CD14-positive monocyte (primary cell): ENCODE measurements at places on chromosomes 12 and 14.

DNA sequence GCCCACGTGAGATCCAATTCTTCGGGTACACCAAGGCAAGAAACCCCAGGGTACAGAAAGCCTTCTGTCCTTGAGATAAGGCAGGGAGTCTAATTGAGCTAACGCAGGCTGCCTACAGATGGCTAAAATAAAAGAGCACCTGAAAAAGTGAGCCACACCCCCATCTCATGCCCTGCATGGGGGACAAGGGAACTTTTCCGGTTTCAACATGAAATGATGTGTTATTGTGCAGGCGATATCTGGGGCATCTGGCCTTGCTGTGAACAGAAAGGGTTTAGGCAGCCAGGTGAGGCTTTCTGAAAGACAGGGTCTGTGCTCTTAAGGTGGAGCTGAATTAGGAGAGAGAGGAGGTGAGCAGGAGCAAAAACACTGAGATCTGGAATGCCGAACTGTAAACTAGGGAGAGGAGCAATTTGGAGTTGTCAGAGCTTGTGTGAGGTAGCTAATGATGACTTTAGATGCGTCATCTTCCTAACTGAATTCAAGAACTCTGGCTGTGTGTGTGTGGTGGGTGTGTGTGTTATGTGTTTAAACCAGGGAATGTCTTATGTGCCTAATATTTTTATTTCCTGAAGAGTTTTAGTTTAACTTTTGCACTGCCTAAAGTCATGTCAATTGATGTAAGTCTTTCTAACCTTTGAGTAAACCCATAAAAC lies 20.1 kb upstream of the LDHB start:
- no peak for DNase-seq

GRCh38 chr14:41817626-41818025 lies 210.9 kb downstream of the LRFN5 start:
- no peak for DNase-seq

DNA sequence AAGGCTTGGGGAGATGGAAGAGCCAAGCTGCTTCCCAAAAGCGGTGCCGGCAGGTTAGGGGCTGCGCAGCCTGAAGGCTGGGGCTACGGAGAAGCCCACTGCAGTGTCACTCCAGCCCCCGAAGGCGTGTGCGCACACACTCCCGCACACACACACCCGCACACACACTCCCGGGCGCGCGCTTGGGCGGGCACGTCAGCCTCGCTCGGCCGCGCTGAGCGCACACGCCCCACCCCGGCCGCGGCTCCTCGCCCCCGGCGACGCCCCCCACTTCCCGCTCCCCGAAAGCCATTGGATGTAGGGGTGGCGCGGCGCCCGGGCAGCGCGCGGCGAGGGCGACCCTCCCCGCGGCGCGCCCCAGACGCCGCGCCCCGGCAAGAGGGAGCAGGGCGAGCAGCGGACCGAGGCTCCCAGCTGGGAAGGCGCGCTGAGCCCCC lies at the start of gene KCNK10:
Gene KCNK10 (minus strand): TSS at position 184 of the 437 bp plus-strand sequence. CDS start 471 bp downstream, outside the sequence.
- DNase-seq: no peak

- DNase-seq: no peak
These were observed 37.0 kb upstream of the TMEM263 start for GRCh38 chr12:106918746-106919145.

DNA sequence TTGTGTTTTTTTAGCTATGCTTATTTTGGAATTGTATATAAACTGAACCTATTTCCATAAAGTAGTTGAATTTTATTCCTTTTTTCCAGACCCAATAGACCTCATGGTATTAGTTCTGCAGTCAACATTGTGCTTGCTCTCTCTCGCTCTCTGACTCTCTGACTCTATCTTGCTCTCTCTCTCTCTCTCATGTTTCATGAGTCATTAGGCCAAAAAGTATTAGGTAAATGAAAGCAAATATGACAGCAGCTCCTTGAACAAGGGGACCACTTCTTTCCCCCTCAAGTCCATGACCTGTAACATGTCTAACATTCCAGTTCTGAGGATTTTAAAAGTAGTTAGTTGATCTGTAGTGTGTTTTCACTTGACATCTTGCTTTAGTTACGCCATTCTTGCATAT lies 14.0 kb upstream of the C12orf71 start:
- no peak for DNase-seq

- no peak for DNase-seq
These were observed 4.8 kb upstream of the LMNTD1 start for GRCh38 chr12:25557830-25558436.

- no peak for DNase-seq
These were observed 55.1 kb upstream of the E2F7 start for GRCh38 chr12:77120156-77121085.

DNA sequence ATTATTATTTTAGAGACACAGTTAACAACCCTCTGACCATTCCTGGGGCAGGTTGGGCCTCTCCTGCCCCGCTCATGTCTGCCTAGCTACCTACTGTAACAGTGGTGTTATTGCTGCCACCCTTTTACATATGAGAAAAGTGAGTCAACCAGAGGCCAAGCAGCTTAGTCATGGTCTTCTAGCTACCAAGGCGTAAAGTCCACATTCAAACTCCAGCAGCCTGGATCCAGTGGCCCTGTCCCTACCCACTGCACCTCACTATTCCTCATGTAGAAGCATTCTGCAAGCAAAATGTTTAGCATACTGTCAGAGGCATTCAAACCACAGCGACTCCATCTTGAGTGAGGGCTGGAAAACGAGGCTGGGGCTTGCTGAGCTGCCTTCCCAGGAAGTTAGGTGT lies 95.8 kb downstream of the SLC15A4 start:
- no peak for DNase-seq

DNA sequence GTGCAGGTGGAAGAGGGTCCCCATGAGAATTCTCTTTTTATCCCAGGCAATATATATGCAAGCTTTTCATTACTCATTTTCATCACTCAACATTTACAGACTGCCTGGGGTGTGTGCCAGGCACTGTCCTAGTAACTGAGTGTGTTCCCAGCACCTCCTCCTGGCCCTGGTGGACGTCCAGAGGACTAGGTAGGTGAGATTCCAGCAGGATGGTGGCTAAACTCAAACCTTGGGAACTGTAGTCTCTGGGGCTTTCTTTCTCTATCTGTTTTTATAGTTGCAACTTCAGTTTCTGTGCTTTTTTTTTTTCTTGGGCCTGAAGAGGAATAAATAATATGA lies 63.8 kb downstream of the SUSD6 start:
- no peak for DNase-seq

GRCh38 chr14:33393231-33393894 lies 454.7 kb downstream of the NPAS3 start:
- no peak for DNase-seq

- DNase-seq: no peak
These were observed 219.7 kb upstream of the PRICKLE1 start for GRCh38 chr12:42809226-42809625.

DNA sequence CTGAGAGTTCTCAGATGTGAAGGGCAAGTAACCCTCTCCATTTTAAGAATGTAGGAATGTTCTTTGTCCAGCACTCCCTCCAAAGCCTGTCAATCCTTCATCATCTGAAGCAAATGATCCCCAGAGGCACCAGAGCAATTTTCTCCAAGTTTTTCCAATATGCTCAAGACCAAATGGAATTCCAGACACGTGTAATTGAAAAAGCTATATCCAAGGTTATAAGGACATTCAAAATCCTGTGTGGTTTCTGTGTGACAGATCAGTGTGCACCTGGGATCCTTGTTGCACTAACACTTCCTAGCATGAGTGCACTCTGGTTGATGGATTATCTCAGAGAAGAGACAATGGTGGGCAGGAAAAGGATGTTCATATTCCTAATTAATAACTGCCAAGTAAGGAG lies 65.6 kb upstream of the OVCH1 start:
- no peak for DNase-seq

DNA sequence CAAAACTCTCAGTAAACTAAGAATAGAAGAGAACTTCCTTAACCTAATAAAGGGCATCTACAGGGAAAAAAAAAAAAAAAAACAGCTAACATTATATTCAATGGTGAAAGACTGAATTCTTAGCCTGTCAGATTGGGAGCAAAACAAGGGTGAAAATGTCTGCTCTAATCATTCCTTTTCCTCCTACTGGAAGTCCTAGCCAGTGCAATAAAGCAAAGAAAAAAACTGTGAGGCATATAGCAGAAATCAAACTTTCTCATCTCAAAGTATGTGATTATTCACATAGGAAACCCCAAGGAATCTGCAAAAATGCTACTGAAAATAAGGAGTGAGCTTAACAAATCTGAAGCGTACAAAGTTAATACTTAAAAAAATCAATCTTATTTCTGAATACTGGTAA lies 170.7 kb downstream of the NUAK1 start:
- no peak for DNase-seq

DNA sequence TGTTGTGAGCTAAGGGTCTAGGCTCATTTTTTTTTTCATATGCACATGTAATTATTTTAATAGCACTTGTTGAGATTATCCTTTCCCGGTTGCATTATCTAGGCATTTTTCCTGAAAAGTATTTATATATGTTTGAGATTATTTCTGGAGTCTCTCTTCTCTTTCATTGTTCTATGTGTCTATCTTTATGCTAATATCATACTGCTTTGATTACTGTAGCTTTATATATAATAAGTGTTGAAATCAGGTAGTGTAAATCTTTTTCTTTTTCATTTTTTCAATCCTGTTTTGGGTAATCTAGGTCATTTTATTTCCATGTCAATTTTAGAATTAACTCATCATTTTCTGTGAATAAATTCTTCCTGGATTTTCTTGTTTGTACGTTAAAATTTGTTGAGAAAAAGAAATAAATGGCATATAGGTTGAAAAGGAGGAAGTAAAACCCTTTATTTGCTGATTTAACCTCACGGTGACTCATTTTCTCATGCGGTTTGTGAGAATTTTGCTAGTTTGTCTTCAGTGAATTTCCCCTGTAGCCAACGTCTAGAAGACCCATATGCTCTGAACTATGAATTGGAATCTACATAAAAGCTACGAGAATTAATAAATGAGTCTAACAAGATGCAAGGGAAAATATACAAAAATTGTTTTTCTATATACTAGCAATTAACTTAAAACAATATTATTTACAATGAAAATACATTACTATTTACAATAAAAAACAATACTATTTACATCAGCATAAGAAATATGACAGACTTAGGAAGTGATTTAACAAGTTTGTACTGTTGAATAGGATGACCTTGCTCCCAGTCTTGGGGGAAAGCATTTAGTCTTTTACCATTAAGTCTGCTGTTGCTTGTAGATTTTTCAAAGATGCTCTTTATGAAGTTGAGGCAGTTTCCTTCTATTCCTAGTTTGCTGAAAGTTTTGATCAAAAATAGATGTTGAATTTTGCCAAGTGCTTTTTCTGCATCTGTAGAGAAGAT lies 105.0 kb downstream of the SNAPC1 start:
- DNase-seq: peak; percentile 82

GRCh38 chr14:101622251-101623076 lies 61.2 kb downstream of the DIO3 start:
- DNase-seq: no peak

DNA sequence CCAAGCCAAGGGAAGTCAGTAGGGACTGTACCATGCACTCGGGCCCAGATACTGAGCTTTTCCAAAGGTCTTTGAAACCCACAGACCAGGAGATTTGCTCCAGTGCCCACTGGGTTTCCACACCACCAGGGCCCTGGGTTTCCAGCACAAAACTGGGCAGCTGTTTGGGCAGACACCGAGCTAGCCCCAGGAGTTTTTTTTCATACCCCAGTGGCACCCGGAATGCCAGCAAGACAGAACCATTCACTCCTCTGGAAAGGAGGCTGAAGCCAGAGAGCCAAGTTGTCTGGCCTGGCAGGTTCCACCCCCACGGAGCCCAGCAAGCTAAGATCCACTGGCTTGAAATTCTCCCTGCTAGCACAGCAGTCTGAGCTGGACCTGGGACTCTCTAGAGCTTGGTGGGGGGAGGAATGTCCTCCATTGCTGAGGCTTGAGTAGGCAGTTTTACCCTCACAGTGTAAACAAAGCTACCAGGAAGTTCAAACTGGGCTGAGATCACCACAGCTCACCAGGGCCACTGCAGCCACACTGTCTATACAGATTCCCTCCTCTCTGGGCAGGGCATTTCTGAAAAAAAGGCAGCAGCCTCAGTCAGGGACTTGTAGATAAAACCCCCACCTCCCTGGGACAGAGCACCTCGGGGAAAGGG lies 793.7 kb downstream of the RPS29 start:
- DNase-seq: no peak

DNA sequence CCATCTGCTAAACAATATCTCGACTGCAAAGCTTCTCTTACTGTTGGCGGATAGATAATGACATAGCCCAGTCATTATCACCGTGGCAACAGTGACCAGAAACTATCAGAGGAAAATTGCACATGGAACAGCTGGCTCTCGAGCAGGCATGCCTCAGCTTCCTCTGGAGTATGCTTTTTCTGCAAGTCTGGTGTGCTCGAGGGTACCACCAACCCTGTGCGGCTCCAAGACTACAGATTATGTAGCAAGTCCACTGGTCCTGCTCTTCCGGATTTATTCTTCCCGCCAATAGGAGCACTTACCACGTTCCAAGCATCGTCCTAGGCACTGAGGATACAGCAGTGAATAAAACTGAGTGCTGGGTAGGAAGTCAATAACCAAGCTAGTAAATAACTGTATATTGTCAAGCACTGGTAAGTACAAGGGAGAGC lies 1.4 kb upstream of the GLRX5 start:
- no peak for DNase-seq

DNA sequence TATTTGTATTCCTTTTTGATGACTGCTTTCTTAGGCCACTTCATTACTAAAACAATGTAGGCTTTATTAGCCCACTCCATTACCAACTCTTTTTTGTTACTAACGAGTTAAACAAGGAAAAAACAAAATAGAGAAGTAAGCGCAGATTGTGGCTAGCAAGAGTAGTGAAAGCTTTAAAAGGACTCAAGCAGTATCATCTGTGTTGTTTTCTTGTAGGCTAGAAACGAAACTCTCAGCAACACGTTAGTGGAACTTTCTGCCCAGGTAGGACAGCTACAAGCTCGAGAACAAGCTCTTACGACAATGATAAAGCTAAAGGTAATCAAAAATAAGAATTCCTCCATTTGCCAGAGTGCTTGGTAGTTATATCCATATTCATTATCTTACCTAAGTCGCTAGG lies 11.1 kb downstream of the CCDC62 start:
- no peak for DNase-seq

GRCh38 chr14:76958980-76959710 lies 69.4 kb downstream of the IRF2BPL start:
- DNase-seq: peak; percentile 73

DNA sequence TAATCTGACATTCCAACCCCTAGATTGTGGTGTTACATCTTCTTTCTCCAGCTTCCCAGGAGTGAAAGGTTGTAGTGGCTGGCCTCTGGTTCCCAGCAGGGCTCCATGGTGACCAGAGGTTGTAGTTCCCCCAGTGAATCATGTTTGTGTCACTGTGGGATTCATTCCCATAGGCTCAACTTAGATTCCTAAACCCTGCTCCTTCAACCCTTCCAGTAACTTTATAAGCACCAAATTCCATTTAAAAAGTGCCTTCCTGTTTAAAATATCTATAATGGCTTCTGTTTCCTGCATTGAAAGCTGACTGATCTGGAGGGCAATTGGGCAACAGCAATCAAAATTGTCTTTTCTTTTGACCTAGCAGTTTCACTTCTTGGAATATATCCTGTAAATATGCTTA lies 40.5 kb upstream of the TBC1D15 start:
- DNase-seq: no peak
